ENCODE measurements at places on chromosomes 12 and 14. TPM values are rescaled to one million over a fixed set of nuclear protein-coding genes. Genes with fewer than 3 reads are reported as not detected.

Gene PRB2
- not detected for total RNA-seq

- H3K27ac ChIP-seq = no peak overlapping the region
- H3K4me1 ChIP-seq = no peaks in the 10 kb centered on the region
- no peaks in the 10 kb centered on the region for H3K27me3 ChIP-seq
- no peaks in the 10 kb centered on the region for H3K36me3 ChIP-seq
- no peak overlapping the region for H3K4me3 ChIP-seq
- no peak for DNase-seq
These were observed 700 bp downstream of the OR11G2 start for GRCh38 chr14:20191396-20191795.

DNA sequence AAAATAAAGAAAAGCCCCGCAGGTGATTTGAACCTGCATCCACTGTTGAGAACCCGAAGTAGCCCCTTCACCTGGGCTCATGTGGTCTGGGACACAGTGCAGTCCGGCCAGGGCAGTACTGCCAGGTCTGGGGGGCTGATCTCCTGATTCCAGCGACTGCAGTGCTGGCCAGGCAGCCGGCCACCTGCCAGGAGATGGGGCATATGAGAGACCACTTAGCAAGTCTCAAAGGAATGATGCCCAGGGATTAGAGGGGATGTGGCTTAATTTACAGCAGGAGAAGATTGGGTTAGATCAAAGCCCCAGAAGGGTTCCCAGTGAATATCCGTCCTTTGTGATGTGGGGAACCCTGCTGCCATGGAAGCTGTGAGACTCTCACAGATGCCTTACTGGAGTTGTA lies 113.3 kb downstream of the PRMT8 start:
- no peaks in the 10 kb centered on the region for H3K4me1 ChIP-seq
- H3K27ac ChIP-seq = no peak overlapping the region
- no peak for DNase-seq

DNA sequence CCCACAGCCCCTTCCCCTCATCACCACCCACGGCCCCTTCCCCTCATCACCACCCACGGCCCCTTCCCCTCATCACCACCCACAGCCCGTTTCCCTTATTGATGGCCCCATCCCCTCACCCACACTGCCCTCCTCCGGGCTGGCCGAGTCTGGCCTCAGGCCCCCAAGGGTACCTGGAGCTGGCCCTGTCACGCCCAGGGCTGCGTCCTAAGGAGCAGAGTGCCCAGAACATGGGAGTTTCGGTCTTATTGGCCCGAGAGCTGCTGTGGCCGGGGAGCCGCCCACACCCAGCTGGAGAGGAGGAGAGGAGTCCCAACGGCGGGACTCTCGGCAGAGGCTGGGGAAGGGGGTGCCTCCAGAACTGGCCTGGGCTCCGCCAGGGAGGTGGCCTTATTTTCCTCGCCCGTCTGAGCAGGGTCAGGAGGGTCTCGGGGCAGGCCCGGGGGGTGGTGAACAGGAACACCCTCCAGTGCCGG lies 182.3 kb downstream of the KIF26A start:
- H3K27ac ChIP-seq = no peak overlapping the region
- H3K36me3 ChIP-seq = no peaks in the 10 kb centered on the region
- no peak overlapping the region for H3K4me3 ChIP-seq
- no peaks in the 10 kb centered on the region for H3K4me1 ChIP-seq

- peak overlapping the region; percentile 71 for H3K4me3 ChIP-seq
- H3K4me1 ChIP-seq = peaks cover 9% of the 10 kb centered on the region
- no peak for DNase-seq
- H3K36me3 ChIP-seq = no peaks in the 10 kb centered on the region
These were observed 1.1 kb downstream of the EMP1 start for GRCh38 chr12:13197526-13198143.

Gene FSCB
- not detected for total RNA-seq

Gene LRRC10
- total RNA-seq = not detected

DNA sequence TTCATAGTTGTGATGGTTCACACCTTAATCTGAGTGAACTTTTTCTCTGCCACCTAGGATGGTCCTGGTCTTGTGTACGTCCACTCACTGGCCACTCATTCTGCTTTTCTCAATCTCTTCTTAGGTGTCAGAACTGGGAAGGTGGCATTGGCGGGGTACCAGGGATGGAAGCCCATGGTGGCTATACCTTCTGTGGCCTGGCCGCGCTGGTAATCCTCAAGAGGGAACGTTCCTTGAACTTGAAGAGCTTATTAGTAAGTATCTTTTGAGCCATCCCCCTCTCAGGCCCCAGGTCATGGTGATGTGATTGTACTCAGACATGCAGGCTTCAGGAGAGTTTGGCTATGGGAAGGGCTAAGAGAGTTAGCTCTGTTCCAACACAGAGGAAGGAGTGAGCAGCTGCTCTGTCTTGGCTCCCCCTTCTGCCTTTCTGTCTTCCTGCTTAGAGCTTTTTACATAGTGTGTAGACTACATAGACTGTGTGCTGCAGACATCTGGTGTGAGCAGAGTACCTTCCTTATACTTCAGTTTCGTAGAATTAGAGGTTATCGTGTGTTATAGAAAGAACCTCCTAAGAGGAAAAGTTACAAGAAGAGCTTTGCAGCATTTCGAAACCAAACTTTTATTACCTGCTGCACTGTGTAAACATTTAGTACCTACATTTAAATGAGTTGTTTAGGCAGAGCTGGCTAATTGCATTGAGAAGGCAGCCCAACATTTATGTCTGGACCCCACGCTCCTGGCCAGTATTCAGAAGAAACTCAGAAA lies 54.2 kb downstream of the FNTB start:
- no peaks in the 10 kb centered on the region for H3K4me1 ChIP-seq
- no peaks in the 10 kb centered on the region for H3K36me3 ChIP-seq
- H3K27ac ChIP-seq = no peak overlapping the region
- DNase-seq = no peak

DNA sequence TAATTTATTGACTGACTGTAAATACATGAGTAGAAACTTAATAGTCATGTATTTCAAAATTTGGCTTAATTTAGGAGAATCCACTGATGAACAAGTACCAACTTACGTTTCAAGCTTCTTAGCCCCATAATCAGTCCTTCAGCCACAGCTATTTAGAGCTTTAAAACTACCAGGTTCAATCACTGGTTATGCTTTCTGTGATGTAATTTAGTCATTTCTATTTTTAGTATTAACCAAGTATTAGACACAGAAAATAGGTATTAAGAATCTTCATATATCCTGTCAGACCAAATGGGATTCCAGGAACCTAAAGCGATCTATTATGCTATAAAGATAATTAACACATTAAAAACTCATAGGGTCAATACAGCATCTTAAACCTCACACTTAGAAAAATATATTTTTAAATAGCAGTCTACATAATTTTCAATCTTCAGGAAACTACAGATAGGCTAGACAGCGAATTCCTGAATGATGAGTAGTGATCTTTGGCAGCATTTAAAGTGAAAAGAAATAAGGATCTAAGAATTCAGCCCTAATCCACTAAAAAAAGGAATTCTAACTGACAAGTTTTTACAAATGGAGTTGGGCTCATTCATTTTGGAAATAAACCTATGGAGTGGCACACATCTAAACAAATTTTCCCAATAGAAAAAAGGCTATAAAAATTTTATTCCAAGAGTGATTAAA lies 51.5 kb downstream of the ZC3H14 start:
- DNase-seq = no peak
- no peaks in the 10 kb centered on the region for H3K27me3 ChIP-seq
- no peaks in the 10 kb centered on the region for H3K4me1 ChIP-seq
- no peak overlapping the region for H3K4me3 ChIP-seq
- no peak overlapping the region for H3K27ac ChIP-seq
- no peaks in the 10 kb centered on the region for H3K36me3 ChIP-seq

DNA sequence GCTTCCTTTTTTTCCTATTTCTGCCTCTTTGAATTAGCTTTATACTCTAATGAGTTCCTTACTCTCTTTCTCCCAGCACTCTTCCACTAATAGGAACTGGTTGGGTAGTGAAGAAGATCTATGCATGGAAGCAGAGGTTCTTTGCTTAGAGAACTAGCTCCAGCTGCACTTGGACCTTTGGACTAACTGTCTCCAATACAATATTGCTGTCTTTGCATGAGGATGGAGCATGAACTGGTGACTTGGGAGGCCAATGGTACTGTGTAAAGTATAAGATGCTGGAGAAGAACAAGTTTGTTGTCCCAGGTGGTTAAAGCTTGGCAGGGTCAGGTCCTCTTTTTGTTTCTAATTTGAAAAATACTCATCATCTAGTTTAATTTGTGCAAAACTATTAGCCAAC lies 2.4 kb upstream of the GLS2 start:
- H3K27me3 ChIP-seq = no peaks in the 10 kb centered on the region
- no peak overlapping the region for H3K4me3 ChIP-seq
- no peaks in the 10 kb centered on the region for H3K4me1 ChIP-seq
- H3K36me3 ChIP-seq = no peaks in the 10 kb centered on the region
- no peak for DNase-seq

DNA sequence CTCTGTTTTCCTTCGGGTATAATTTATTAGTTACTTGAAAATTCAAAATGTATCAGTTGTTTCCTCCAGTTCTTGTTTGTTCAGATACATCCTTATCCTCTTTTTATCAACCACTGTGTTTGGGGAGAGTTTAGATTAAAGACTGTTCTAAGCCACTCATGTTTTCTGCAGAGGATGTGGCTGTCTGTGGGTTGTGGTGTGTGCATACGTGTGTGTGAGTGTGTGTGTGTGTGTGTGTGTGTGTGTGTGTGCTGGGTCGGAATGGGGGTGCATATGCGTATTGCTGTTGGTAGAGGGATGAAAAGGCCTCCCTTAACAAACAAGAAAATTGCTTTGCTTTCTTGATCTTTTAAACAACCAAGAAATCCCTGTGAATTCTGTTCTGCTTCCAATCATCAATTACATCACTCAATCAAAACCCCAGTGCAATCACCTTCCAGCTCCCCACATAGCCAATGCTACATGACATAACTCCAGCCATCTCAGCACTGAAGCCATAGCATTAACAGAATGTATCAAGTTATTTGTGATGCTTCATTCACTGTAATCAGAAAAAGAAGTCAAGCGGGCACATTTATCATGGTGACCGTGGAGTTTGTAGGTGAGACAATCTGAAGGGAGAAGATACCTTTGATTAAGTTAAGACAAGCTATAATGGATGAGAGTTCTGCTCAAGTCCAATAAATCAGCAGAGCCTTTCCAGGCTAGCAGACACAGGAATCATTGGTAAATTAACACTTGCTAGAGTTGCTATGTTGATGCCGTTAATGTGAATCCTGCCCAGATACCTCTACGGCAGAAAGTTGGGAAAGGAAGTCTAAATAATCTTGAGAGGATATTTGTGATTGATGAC lies 131.9 kb downstream of the RMST start:
- no peaks in the 10 kb centered on the region for H3K36me3 ChIP-seq
- no peak overlapping the region for H3K4me3 ChIP-seq
- DNase-seq = no peak
- H3K27ac ChIP-seq = no peak overlapping the region
- no peaks in the 10 kb centered on the region for H3K27me3 ChIP-seq

DNA sequence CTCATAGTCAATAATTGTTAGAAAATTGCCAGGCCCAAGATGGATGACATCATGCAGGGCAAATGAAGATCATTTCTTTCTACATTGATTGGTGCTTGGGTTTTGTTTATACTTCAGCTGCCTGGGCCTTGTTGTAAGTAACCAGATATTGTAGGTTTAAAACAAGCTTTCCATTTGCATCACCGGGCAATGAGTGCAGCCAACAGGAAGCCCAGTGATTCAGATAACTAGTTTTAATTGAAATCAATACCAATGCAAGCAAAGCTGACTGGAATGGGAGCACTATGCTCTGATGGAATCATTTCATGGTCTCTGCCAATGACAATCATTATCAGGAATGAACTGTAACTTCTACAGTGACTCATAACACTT lies 279.3 kb downstream of the DUSP6 start:
- H3K27ac ChIP-seq = no peak overlapping the region
- no peaks in the 10 kb centered on the region for H3K4me1 ChIP-seq
- no peaks in the 10 kb centered on the region for H3K27me3 ChIP-seq
- H3K36me3 ChIP-seq = no peaks in the 10 kb centered on the region
- no peak overlapping the region for H3K4me3 ChIP-seq
- no peak for DNase-seq

DNA sequence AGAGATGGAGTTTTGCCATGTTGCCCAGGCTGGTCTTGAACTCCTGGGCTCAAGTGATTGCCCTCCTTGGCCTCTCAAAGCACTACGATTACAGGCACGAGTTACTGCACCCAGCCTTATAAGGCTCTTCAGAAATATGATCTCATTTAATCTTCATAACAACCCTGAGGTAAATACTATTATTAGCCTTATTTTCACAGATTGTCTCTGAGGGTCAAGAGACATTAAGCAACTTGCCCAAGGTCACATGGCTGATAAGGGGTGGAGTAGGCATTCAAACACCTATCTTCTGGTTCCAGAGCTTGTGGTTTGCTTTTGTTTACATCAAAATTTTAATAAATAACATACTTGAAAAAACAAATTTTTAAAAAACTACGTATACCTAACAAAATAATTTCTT lies 5.1 kb downstream of the PRKAG1 start:
- no peaks in the 10 kb centered on the region for H3K27me3 ChIP-seq
- H3K27ac ChIP-seq = no peak overlapping the region
- H3K4me3 ChIP-seq = no peak overlapping the region
- H3K36me3 ChIP-seq = no peaks in the 10 kb centered on the region
- peaks cover 9% of the 10 kb centered on the region for H3K4me1 ChIP-seq

Gene CLMN
- 23.7 TPM for total RNA-seq

Gene KRT3
- total RNA-seq = not detected

Gene TRHDE
- total RNA-seq = 43.2 TPM

Gene CMA1
- 7.2 TPM for total RNA-seq

GRCh38 chr14:71701990-71702389 lies 230.2 kb upstream of the RGS6 start:
- no peak overlapping the region for H3K27ac ChIP-seq
- H3K4me1 ChIP-seq = no peaks in the 10 kb centered on the region
- no peaks in the 10 kb centered on the region for H3K27me3 ChIP-seq
- H3K36me3 ChIP-seq = no peaks in the 10 kb centered on the region

GRCh38 chr12:109444259-109444658 lies 32.8 kb downstream of the KCTD10 start:
- H3K27ac ChIP-seq = peak overlapping the region; percentile 17
- no peaks in the 10 kb centered on the region for H3K27me3 ChIP-seq
- DNase-seq = no peak

- H3K4me1 ChIP-seq = no peaks in the 10 kb centered on the region
- peak; percentile 87 for DNase-seq
- H3K27me3 ChIP-seq = no peaks in the 10 kb centered on the region
- peak within 1 kb of the TSS; percentile 70 for H3K4me3 ChIP-seq
- H3K27ac ChIP-seq = peak within 1 kb of the TSS; percentile 88
These were observed at the start of gene ERBB3 for GRCh38 chr12:56079723-56080555. Gene ERBB3, plus strand, starts transcription at chr12:56080165. Its CDS starts 136 bp downstream, at chr12:56080301.

GRCh38 chr12:6363330-6364043 lies 11.9 kb downstream of the SCNN1A start:
- H3K27ac ChIP-seq = peak overlapping the region; percentile 91
- H3K27me3 ChIP-seq = no peaks in the 10 kb centered on the region
- peak overlapping the region; percentile 83 for H3K4me3 ChIP-seq

GRCh38 chr12:7832059-7832696 lies 40.5 kb downstream of the SLC2A14 start:
- H3K4me3 ChIP-seq = no peak overlapping the region
- H3K27ac ChIP-seq = no peak overlapping the region

Gene STON2
- 30.2 TPM for total RNA-seq

Data from breast epithelium (tissue), 4 donors.